ENCODE measurements at places on chromosomes 12 and 14.
A peak's percentile ranks its signal among the peaks of the same experiment; 100 is the strongest.

GRCh38 chr14:95236221-95236620, 78.9 kb upstream of the DICER1 start:
- no peak for DNase-seq

- no peak for DNase-seq
These were observed 23.5 kb upstream of the FGF23 start for GRCh38 chr12:4402996-4403395.

DNA sequence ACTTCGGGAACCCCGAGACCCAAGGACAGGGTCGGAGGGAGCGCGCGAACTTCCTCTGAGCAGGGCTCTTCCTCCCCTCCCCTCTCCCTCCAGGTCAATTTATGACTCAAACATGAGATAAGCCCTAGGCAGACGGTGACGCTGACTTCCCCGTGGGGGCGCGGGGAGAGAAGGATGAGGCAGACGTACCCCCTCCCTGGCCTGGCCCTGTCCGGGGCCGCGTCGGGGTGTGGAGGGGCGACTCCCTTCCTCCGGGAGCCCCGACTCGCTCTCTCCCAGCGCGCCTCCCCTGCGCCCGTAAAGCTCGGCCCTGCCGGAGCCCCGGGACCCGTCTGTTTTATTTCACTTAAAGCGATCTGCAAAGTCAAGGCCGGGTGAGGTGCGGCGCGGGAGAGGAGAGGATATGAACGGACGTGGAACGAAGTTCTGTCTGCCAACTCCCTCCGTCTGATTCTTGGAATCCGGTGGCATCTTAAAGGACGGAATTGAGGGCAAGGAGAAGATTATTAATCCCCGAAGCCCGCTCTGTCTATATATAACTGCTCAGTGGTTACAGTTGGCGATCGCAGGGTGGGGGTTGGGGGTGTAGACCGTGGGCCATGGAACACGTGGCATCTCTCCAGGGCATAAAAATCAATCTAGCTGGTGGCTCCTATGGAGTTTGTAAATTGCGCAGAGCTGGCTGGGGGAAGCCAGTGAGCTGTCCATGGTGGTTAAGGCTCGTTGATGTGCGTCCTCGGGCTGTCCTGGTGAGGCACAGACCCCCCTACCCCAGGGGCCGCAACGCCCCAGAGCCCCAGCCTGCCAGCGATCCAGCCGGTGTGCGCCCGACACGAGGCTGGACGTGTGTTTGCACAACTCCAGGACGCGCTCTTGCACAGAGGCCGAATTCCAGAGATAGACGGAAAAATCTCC, 2.9 kb upstream of the PTHLH start:
- DNase-seq, result no peak

- DNase-seq, result no peak
These were observed 56.4 kb upstream of the CISTR start for GRCh38 chr12:53808023-53808705.

- peak; percentile 52 for DNase-seq
These were observed 54.5 kb upstream of the FRS2 start for GRCh38 chr12:69415471-69416275.

DNA sequence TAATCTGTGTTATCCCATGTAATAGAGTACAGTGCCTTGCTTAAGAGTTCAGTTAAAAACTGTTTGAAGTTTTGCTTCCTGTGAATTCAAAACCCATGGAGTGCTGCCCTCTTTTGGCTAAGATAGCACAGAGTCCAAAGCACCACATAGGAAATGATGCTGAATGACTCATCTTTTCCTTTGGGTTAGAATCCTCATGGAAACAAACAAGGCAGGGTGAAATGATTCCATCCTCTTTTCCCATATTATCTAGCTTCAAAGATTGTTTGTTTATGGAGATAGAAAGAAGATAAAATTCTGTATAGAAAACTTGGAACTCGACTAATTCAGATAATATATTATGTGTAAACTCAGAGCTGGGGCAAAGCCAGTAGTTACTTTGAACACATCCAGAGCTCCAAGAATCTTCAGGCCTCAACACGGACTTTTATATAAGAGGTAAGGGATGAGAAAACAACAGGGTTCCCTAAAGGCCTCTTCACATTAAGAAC, 87.4 kb downstream of the OTOGL start:
- DNase-seq, result peak; percentile 76

GRCh38 chr12:28421374-28421773, 231.1 kb downstream of the CCDC91 start:
- DNase-seq, result no peak

DNA sequence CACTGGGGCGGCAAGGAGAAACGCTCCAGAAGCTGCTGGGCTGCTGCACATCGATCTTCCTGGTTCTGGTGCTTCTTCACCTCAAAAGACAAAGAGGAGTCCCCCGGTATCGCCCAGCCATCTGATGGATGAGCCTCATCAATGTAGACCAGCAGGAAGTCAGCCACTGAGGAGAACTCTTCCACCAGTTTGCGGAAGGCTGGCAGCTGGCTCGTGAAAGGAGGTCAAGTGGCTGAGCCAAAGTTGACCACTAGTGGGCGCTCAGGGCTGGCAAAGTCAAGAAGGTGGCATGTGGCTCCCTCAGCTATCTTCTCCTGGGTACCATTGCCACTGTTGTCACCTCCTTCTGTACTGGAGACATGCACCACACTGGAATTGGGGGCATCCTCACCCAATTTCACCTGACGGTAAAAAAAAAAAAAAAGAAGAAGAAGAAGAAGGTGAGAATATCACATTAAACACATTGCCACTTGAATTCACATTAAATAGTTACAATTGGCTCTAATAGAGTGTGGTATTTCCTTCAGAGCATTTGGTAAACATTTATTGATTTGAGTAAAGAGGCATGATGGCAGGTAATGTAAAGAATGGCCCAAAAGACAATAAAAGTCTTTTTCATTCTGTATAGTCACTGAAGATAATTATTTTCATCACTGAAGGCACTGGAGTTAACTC, 8.3 kb downstream of the DIO2 start:
- DNase-seq, result no peak

DNA sequence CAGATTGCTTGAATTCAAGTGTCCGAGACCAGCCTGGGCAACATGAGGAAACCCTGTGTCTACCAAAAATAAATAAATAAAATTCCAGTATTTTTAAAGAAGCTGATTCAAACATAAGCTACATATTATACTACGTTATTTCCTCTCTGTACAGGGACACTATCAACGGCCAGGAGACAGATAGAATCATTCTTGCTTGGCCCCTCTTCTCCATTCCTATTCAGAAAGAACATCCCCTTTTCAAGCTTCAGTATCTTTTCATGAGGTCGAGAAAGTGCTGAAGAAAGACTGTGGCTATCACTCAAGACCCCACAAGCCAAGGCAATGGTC, 314 bp upstream of the DHRS7 start:
- no peak for DNase-seq

- DNase-seq, result no peak
These were observed 3.9 kb upstream of the PMCH start for GRCh38 chr12:102201436-102202061.

- no peak for DNase-seq
These were observed 3.0 kb upstream of the CORO1C start for GRCh38 chr12:108734200-108734906.

- no peak for DNase-seq
These were observed 97.0 kb downstream of the TMEM30B start for GRCh38 chr14:61184112-61184511.

GRCh38 chr14:22982477-22983245, at the start of gene AJUBA:
AJUBA (minus strand) TSS chr14:22982551; CDS start chr14:22982266, 285 bp downstream.
- peak; percentile 60 for DNase-seq

GRCh38 chr14:34126586-34126985, 175.7 kb upstream of the EGLN3 start:
- no peak for DNase-seq

- no peak for DNase-seq
These were observed 142.3 kb upstream of the TBX3 start for GRCh38 chr12:114826244-114826643.

GRCh38 chr12:32567296-32567674, 111.8 kb upstream of the DNM1L start:
- no peak for DNase-seq

- DNase-seq, result no peak
These were observed 52.9 kb upstream of the OXA1L start for GRCh38 chr14:22713631-22713950.

DNA sequence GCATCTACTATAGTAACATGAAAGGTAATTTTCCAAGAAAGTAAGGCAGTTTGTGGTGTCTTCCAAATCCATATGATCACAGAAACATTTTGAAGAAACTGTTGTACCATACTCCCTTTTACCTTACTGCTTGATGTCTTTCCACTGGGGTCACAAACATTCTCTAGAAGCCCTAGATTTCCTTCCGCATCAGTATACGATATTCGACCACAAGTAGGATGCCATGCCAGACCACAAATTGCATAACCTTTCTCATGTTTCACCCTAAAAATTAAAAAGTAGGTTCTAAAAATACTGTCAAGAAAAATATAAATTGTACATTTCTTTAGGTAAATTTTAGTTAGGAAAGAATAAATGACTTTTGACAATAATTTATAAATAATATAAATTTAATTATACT, 26.5 kb downstream of the WDHD1 start:
- DNase-seq, result no peak

- DNase-seq, result no peak
These were observed 536.3 kb downstream of the TMEM121 start for GRCh38 chr14:106062502-106063272.

- DNase-seq, result no peak
These were observed 2.3 kb upstream of the SCNN1A start for GRCh38 chr12:6377667-6377994.

DNA sequence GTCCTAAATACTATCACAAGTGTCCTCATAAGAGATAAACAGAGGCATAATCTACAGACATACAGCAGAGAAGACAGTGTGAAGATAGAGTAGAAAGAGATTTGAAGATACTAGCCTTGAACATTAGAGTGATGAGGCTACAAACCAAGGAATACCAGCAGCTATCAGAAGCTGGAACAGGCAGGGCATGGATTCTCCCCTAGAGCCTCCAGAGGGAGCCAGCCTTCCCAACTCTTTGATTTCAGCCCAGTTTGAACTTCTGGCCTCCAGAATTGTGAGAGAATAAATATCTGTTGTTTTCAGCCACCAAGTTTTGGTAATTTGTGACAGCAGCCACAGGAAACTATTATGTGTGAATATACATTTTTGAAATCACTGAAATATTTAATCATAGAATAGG, 47.2 kb downstream of the CCDC91 start:
- no peak for DNase-seq

- no peak for DNase-seq
These were observed 193.3 kb downstream of the RAD51B start for GRCh38 chr14:68012871-68013270.

- DNase-seq, result no peak
These were observed 5.2 kb upstream of the CCT2 start for GRCh38 chr12:69580074-69580473.

DNA sequence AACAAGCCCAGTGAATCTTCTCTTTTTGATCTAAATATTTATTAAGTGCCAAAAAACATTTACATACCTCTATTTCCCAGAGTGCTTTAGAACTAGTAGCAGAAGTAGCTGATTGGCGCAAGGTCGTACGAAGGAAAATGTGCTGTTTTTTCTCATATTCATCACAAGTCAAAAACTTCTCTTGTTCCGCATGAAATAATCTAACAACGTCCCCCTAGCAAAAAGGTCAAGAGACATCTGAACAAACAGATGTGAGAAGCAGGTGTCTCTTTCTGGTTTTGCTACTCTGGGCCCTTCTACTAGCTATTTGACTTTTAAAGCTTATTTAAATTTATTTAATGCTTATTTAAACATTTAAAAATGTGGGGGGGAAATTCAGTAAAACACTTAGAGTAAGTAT, 117.8 kb downstream of the ITPR2 start:
- DNase-seq, result no peak

DNA sequence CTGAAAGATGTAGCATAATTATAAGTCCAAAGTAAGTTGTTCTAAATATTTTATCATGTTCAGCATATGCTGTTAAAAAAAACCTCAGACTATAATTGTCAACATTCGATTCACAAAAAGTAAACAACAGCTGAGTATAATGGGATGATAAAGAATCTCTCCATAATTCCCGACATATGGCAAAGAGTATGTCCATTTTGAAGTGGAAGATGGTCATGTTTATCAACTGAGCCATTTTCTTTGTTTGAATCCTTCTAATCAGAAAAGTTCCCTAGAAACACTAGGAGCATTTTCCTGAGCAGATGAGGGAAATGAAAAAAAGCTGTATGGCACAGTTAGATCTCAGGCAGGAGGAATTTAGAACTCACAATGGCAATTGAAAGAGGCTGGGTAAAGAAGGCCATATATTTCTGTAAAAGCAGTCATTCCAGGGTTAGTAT, 192.1 kb upstream of the AMIGO2 start:
- DNase-seq, result no peak

DNA sequence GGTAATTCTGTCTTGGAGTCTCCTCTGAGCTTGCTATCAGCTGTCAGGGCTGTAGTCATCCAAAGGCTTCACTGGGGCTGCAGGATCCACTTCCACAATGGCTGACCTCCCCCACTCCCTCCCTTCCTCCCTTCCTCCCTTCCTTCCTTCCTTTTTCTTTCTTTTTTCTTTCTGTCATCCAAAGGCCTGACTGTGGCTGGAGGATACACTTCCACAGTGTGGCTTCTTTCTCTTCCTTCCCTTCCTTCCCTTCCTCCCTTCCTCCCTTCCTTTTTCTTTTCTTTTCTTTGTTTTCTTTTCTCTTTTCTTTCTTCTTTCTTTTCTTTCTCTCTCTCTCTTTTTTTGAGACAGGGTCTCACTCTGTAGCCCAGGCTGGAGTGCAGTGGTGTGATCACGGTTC, 30.6 kb downstream of the ARF6 start:
- no peak for DNase-seq

DNA sequence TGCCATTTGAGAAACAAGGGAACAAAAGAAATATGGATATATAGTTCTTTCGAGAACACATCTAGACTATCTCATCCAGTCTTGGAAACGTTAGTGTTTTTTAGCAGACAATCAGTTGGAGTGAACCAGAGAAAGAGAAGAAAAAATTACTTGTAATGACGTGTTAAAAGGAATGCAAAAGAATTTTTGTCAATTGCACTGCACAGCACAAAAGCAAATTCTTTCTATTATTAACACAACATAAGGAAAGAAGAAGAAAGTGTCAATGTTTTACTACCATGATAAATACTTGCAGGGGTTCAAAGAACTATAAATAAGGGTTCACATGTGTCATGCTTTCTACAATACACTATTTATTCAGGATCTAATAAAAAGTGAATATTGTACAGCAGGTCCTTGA, 27.5 kb upstream of the GSG1 start:
- no peak for DNase-seq

DNA sequence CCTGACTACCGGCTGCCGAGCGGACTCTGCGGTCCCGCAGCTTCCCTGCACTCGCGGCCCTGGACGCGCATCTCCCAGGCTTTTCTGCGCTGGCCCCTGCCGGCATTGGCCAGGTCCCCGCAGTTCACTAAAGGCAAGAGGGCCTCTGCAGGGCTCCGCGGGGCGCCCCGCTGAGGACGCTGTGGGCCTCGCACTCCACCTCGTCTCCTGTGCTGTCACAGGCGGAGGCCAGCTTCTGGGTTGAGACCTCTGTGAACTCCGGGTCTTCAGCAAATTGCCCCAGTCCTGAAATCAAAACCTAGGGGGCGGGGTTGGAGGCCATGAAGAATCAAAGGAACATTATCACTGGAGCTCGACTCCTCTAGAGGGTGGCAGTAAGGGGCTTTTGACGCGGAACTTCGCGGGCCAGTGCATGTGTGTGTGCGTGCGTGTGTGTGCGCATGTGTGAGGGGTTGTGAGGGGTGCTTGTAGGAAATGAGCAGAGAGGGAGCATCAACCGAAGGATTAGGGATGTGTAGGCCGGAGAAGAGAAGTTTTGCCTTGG, 68.5 kb upstream of the CAPRIN2 start:
- DNase-seq, result no peak
